MV-4-11 (cell line): ENCODE measurements at places on chromosomes 5 and 9.

GRCh38 chr5:18992264-18992663 lies 995.7 kb downstream of the CDH18 start:
- no peak for DNase-seq

- DNase-seq: no peak
Observed at GRCh38 chr5:151348789-151349188, 1.4 kb upstream of the SLC36A2 start.

DNA sequence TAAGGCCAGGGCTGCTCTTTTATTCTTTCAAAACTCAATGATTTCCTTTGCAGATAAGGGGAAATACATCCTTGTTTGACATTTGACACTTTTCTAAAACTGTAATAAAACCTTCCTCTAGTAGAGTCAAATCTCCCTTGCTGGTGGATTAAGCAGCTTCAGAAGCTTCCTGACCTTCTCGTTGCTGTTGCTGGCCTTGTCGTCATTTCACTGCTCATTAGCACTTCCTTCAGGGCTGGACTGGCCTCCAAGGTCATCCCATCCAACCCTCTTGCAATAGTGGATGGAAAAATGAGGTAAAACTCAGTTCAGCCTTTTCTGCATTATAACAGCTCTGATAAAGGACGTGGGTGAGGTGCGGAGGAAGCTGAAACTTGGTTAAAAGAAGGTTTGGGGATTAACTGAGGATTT lies 1.1 kb upstream of the ADAMTSL1 start:
- no peak for DNase-seq

- DNase-seq: no peak
Observed at GRCh38 chr5:100566382-100567141, 31.4 kb downstream of the FAM174A start.

DNA sequence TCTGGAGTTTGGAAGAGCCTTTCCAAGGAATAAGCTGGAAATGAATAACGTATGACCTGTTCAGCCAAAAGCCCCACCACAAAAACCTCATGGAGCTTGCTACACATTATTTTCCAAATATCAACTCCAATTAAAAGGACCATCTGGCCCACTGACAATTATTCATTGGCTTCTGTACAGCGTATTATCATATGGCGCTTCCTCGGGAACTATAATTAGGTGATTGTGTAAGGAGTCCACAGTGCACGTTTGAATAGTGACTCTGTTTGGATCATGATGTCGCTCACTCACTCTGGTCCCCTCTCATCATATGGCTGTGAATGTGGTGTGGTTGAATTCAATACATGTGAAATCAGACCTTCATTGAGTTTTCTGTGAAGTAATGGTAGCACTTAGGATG lies 52.1 kb downstream of the GDNF start:
- DNase-seq: no peak
